ENCODE measurements at places on chromosomes 7 and 10.

- no peak for DNase-seq
These were observed 1.4 kb downstream of the HTRA1 start for GRCh38 chr10:122462533-122463465.

DNA sequence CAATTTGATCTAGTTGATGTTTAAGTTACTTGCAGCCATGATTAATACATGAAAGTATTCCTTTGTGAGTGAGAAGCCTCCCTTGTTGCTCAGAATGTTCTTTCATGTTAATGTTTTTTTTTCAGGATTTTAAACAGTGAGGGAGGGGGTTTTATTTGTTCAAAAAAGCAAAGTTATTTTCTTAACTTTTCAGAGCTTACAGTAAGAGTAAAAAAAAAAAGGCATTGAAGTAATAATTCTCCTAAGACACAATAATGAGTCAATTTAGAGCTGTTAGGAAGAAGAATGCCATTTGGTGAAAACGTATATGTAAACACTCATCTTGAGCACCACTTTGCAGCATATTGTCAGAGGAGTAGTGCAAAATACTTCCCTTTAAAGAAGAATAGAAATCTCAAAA lies 105.8 kb downstream of the SEMA3A start:
- DNase-seq = no peak

- no peak for DNase-seq
These were observed 162.6 kb downstream of the ATE1 start for GRCh38 chr10:121765204-121765603.

DNA sequence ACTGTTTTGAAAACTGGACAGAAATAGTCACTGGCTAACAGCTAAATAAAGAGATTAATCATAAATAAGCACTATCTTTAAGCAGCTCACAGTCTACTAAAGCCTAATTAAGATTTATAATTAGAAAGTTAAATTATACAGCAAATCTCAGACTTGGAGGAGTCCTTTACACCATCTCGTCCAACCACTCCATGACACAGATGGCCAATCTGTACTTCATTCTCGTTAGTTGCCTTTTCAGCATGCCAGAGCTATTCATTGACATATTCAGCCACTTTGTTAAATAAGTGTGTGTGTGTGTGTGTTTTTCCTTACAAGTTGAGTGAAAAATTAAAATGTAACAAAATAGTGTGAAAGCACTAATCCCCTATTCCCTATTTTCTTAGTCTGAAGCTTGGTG lies 1066.7 kb downstream of the CNTNAP2 start:
- DNase-seq = no peak

DNA sequence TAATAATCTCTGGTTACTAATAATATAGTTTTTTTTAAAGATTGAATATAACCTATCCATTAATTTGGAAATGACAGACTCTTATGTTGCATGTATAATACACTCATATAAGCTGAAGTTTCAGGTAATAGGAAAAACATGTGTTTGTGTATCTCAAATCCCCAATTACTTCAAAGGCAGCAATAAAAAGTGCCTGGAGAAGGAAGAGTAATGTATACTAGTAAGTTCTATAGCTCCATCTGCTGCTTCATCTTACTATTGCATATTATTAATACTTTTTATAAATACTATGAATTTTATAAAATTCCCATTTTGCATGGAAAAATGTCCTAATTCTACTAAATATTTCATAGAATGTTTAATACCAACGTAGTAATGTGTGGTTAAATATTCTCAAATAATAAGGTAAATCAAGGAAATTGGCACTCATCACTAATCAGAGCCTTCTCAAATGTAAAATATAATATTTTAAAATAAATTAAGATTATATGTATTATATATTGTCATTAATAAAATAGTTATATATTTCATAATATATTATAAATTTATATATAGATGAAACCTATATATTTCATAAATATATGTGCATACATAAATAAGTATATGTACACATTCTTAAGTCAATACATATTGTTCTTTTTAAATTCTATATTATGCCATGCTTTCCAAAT lies 311.9 kb downstream of the HGF start:
- DNase-seq = no peak

DNA sequence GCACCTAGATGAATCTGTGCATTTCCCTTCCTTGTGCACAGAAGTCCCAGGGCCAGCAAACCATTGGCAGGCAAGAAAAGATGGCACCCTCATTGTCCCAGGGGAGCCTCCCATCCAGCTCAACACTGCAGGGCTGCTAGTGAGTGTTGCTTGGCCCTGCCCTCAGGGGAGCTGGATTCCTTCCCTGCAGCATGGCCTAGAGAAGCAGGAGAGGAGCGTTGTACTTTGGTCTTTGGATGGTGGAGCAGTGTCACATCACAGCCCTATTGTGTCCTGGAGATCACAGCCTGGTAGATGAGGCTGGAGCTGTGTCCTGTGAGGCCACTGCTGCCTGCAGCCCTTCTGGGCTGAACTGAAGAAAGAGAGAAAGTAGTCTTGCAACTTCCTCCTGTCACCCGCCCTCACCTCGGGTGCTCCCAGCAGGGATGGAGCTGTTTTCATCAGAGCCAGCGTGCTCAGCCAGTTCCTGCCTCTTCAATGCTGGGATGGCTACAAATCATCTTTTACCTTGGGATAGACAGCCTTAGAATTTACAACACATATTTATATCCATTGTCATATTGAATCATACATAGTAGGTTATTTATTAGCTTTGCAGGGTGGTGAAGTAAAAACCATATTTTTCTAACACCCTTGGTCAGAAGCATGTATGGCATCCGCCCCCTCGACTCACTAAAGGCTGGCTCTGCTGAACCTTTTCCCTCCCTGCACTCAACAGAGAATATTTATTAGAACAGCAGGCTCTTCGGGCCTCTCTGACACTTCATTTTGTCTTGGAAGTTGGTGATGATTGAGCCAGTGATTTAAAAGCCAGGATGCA lies 43.1 kb upstream of the FAM180A start:
- DNase-seq = no peak

GRCh38 chr10:78660446-78661106 lies 408.2 kb upstream of the ZMIZ1 start:
- DNase-seq = no peak

GRCh38 chr7:20267482-20267881 lies 50.3 kb upstream of the MACC1 start:
- no peak for DNase-seq

DNA sequence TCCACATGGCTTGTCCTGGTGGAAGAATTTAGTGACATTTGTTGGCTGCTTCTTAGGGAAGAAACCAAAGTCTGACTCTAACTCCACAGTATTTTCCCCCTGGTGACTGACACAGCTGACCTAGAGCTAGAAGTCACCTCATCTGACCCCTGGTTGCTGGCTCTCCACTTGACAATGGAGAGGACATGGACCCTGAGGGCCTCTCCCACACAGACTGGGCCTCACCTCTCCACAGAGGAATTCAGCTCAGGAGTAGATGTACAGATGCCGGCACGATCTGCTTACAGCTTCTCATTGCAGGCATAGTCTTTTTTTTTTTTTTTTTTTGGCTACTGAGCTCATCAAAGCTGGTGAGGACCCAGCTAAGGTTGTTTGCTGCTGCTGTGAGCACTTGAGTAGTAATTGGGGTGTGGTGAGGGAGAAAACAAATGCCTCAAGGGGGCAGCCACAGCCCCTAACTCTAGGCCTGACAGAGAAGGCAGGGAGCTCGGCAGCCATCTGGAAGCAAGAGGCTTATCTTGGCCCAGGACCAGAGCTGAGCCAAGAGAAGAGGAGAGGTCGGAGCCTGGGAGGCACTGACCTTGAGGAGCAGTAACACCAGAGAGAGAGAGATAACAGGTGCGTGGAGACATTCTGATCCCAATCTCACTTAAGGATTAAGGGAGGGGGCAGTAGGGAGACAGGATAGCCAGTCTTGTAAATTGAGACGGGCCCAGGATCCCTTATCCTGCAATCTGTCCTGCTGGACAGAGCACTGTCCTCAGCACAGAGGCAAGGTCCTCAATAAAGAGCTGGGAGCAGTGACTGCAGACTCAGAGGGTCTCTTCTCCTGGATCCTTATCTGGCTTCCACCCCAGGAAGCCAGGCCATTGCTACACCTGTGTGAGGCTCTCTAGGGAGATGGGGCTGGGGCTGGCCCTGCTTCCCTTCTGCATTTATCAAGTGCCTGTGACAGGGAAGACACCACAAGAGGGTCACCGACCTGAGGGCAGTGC lies 9.4 kb downstream of the PRSS58 start:
- no peak for DNase-seq

GRCh38 chr7:68314208-68314607 lies 1284.1 kb upstream of the AUTS2 start:
- DNase-seq = no peak

DNA sequence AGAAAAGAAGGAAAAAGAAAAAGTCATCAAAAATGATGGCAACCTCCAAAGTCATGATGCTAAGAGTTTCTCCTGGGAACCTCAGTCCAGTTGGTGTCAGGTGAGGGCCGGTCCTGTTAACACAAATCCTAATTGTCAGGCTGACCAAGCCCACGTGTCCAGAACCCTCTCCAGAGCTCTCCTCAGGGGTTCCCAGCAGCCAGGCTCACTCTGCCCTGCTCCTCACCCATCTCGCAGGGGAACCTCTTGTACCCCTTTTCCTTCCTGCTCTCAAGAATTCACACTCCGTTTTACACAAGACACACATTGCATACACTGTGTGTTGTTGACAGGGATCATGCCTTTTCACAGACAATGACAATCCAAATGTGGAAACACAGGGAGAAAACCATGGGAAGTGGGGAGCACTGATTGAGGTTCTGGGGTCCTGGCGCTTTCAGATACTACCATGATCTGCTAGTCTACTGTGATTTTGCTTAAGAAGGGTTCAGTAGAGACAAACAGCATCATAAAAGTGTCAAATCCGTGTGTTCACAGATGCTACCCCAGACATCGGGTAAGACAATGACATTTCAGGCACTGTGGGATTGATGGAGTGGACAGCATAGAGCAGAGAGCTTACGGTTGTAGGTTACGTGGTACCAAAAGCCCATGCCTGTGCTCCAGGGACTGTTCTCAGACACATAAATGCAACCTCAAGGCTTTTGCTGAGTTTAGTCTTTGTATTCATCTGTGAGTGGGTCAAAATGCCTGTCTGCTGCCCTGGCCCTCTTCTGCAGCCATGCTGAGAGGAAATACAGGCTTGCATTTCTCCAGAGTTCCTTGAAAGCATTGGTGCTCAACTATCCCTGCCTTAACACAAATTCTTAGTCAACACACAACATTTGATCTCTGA lies 16.0 kb downstream of the IL2RA start:
- DNase-seq = no peak

- DNase-seq = no peak
These were observed 210.1 kb downstream of the TNS3 start for GRCh38 chr7:47371733-47372368.

GRCh38 chr10:110378533-110379108 lies 73.9 kb upstream of the SMNDC1 start:
- DNase-seq = no peak

DNA sequence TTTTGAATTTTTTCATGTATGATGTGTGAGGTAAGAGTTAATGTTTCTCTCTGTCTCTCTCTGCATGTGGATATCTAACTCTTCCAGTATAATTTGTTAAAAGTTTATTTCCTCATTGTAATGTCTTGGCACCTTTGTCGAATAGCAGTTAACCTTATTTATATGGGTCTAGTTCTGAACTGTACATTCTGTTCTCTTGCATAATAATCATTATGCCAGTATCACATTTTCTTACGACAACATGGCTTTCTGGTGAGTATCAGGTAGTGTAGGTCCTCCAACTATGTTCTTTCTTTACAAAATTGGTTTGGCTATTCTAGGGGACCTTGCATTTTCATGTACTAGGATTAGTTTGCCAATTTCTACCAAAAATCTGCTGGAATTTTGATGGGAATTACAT lies 337.0 kb upstream of the FZD8 start:
- DNase-seq = no peak

DNA sequence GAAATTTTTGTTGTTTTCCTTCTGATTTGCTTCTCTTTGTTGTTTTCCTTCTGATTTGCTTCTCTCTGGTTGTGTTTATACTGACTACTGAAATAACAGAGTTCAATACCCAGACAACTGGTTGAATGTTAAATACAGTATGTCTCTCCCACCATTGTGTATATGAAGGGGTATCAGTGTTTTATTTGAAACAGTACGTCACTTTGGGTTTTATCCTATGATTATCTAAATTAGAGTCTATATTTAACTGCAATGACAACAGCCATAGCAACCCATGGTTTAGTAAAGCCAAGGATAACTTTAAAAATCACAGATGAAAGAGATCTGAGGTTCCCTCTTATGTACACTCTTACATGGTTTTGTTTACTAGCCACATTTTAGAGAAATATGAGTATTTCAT lies 141.3 kb downstream of the GNAT3 start:
- DNase-seq = no peak

GRCh38 chr7:79296553-79297320 lies 156.7 kb downstream of the MAGI2 start:
- DNase-seq = no peak

DNA sequence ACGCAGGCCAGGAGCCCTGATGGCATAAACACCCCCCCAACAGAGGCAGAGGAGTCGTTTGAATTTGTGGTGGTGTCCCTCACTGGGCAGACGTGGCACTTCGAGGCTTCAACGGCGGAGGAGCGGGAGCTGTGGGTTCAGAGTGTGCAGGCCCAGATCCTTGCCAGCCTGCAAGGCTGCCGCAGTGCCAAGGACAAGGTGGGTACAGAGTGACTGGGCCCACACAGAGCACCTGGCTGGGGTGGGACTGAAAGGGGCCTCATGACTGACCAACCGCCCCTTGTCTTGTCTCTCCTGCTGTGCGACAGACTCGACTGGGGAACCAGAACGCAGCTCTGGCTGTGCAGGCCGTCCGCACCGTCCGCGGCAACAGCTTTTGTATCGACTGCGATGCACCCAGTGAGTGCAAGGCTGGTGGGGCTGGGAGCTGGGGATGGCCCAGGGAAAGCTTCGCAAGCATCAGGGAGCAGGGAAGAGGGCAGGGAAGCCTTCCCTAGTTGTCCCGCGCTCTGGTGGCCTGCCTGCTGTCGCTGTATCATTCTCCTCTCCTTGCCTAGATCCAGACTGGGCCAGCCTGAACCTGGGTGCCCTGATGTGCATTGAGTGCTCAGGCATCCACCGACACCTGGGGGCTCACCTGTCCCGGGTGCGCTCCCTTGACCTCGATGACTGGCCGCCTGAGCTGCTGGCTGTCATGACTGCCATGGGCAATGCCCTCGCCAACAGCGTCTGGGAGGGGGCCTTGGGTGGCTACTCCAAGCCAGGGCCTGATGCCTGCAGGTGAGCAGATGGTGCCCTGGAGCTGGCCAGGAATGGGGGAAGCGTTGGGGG lies 25.4 kb downstream of the GBX1 start:
- no peak for DNase-seq

Data from activated naive CD8-positive, alpha-beta T cell treated with anti-CD3 and anti-CD28 coated beads, Interleukin-2, amount 50 U/mL, for 16 hours (primary cell).